ENCODE measurements at places on chromosomes 5 and 9.

GRCh38 chr9:3873818-3874217, 348.0 kb upstream of the RFX3 start:
- peak; percentile 45 for DNase-seq

DNA sequence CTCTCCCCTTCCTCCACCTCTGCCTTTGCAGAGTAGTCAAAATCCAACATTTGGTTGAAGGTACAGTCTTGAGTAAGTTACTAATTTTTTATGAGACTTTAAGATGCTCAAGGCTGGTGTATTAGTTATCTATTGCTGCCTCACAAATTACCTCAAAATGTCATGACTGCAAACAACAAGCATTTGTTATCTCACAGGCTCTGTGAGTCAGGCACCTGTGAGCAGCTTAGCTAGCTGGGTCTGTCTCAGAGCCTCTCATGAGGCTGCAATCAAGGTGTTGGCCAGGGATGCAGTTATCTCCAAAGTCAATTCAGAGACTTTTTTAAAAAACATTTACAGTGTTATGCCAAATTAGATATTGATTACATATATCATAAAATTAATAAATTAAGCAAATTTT, 371.3 kb upstream of the RGMB start:
- no peak for DNase-seq

GRCh38 chr5:119200795-119201194, 129.9 kb downstream of the DMXL1 start:
- no peak for DNase-seq

- peak; percentile 23 for DNase-seq
These were observed 41.3 kb upstream of the S1PR3 start for GRCh38 chr9:88949961-88950340.

DNA sequence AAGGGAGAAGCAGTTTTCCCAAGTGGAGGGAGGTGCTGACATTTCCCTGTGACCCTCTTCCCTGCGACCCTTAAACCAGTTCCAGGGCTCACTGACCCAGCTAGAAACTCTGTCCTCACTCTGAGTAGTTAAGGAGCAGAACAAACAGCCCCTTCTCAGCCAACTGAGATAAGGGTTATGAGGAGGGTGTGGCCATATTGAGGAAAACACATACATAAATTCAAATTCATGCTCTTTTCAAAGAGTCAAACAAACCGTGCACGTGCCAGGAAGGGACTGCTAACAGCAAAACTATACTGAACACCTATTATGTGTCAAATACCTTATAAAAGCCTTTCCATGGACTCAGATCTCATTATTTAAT, 4.9 kb upstream of the AKNA start:
- DNase-seq, result no peak

DNA sequence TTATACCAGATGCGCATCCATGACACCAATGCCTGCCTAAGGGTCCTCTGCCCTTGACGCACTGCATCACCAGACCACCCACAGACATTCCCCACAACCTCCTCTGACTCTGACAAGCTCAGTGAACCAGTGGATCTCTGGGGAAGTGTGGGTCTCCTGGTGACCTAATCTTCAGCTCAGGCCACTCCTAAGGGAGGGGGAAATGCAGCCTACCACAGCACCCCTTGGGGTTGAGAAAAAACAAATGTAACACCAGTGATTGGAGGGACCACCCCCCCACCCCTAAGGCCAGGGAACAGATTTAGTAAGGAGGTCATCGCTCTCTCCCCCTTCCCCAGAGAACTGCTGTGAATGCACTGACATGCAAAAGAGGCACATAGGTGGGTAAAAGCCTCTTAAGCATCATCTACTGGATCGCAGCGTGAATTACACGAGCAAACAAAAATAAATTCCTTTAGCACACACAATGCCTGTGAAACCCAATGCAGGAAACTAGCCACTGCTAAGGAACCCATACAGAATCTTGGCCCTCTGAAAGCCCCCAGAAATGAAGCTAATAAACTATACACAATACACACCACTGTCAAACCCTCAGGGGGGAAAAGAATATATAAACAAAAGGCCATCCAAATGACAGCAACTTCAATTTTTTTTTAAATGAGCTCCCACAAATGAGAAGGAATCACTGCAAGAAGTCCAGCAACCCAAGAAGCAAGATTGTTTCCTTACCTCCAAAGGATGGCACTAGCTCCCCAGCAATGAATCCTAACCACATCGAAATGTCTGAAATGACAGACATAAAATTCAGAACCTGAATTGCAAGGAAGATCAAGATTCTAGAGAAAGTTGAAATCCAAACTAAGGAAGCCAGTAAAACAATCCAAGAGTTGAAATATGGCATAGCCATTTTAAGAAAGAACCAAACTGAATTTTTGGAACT, 513.7 kb upstream of the PTGER4 start:
- no peak for DNase-seq

DNA sequence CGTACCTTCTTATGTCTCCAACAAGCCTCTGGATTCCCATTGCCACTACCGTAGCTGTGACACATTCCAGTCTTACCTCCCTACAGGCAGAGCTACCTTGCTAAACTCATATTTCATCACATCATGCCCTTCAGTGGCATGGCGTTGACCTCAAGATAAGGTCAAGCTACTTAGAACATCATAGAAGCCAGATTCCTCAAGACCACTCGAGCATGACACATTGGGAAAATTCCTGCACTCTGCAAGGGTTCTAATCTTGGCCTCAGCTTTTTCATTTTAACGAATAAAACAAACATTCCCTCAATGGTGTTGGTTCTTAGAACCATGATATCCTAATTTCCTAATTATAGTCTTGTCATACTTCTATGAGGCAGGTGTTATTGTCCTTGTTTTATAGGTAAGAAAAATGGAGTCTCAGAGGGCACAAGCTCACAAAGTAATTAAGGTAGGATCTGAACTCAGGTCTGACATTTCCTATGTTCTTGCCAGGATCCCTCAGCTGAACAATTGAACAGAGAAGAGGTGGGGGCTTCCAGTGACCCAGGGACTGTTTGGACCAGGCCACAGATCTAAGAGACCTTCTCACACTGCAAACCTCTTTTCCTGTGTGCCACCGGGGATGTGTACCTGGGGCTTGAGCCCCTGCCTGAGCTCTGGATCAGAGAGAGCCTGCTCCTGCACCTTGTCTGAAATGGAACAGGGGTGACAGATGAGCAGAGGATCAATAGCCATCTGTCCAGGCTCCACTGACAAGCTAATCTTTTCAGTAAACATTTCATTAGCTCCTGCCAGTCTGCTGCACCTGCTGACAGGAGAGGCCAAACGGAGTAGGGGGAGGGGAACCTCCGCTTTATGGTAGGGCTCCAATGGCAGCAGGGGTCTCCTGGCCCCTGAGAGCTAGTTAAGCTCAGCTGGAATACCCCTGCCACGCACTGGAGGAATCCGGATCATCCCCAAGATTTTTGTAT, 49.3 kb downstream of the ALG2 start:
- DNase-seq, result no peak

- DNase-seq, result no peak
These were observed 79.4 kb downstream of the LURAP1L start for GRCh38 chr9:12854221-12854620.

- DNase-seq, result no peak
These were observed 41.5 kb downstream of the ALG2 start for GRCh38 chr9:99180199-99180598.

DNA sequence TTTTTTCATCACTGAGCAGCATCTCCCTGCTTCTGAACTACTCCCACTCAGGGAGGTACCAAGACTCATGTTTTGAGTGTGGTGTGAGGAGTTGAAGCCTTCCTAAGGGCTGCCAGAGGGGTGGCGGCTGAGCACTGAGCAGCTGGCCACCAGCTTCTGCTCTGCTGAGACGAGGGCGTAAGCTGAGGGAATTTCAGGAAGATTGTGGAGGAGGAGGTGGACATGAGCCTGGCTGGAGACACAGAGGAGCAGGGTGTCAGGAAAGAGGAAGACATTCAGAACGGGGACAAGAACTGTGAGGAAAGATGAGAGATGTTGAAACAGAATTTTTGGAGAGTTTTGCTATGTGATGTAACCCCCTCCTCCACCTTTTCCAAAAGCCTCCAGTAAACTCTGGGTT, 7.8 kb downstream of the LCP2 start:
- no peak for DNase-seq

DNA sequence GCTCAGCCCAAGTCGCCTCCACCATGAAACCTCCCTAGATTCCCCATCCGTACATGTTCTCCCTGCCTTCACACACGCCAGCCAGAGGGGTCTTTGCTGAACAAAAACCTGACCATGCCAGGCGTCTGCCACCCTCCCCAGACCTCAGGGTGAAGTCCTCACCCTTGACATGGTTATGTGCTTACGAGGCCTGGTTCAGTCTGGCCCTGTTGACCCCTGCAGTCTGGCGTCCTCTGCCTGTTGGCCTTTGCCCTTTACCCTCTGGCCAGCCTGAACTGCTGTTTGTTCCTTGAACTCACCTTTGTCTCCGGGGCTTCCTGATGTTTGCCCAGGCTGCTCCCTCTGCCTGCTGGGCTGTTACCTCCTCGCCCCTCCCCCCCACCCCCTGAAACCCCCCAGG, 29.8 kb downstream of the NCS1 start:
- no peak for DNase-seq
